Sciatic nerve (tissue), 2 donors: ENCODE measurements at places on chromosomes 6 and 20.

DNA sequence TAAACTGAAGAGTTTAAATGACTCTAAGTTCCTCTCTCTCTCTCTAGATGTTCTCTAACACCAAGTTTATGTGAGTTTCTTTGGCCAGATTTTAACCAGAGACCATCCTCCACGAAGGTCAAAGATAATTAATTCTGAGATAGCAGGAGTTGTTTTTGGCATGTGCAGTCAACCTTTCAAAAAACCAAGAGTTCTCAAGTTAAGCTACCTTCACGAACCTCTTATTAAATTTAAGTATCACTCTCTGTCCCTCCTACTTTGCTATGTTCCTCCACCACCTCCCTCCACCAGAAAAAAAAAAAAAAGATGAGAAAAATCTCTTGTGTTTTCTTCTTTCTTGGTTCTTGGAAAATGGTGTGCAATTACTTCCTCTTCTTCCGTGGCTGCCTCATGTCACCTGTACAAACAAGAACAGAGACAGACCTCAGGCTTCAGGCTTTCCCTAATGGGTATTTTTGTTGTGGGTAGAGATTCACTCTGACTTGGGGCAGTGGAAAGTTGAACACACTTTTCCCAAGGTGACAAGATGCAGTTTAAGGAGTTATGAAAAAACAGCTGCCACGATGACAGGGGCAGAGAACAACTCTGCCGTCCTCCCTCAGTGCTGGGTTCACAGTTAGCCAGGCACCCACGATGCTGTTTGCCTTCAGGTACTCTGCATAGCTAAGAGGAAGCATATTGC is 64.3 kb downstream of the ADTRP start:
- no peak for DNase-seq

- no peak for DNase-seq
These were observed 24.9 kb downstream of the SLC22A23 start for GRCh38 chr6:3431994-3432393.

DNA sequence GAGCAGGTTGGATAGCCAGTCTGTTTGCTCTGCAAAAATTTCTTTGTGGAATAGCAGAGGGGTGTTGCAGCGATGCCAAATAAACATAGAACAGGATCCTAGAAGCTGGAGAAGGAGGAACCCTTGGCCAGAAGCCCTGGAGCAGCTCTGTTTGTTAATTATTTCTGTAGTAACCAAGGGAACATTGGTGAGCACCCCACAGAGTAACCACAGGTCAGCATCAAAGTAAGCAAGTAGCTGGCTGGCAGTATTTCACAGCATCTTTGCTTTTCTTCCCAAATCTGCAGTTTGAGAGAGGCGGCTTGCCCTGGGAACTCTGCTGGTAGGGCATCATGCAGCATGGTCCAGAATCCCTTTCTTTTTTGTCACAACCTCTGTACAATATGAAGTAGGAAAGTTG is 12.7 kb upstream of the APMAP start:
- DNase-seq: peak; percentile 31

- no peak for DNase-seq
These were observed 137.5 kb upstream of the AGPAT4 start for GRCh38 chr6:161411265-161411944.

- DNase-seq: no peak
These were observed 220.7 kb downstream of the UST start for GRCh38 chr6:148967541-148967956.

- no peak for DNase-seq
These were observed 7.0 kb downstream of the DNAAF9 start for GRCh38 chr20:3400260-3401155.

DNA sequence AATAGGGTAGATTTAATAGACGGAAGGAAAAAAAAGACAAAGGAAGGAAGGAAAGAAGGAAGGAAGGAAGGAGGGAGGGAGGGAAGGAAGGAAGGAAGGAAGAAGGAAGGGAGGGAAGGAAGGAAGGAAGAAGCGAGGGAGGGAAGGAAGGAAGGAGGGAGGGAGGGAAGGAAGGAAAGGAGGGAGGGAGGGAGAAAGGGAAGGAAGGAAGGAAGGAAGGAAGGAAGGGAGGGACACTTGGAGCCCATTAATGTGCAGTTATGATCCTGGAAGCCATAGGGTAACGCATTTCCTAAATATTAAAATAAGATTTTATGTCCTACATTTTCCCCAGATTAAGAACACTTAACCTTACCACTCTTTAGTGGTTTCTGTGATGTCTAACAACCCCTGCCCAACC is 465.7 kb downstream of the ADGRB3 start:
- DNase-seq: no peak

- peak; percentile 60 for DNase-seq
These were observed 628 bp downstream of the RBM24 start for GRCh38 chr6:17281497-17282481.

GRCh38 chr6:157343732-157344131 is 20.4 kb upstream of the TMEM242 start:
- DNase-seq: no peak

DNA sequence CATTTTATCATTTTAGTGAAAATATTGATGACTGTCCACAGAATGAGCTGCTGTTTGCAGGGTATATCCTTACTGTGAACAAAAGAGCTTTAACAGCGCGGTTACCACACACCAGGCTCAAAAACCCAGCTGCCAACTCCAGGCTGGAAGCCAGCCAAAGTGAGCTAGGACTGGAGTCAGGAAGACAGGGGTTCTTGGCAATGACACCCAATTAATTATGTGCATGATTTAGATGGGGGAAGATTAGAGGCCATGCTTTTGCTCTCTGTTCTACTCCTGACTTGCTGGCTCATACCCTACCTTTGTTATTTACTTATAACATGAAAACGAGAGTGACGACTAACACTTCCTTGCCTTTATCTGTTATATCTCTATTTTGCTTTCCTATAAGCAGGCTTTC is 128.9 kb upstream of the SHLD1 start:
- DNase-seq: no peak

DNA sequence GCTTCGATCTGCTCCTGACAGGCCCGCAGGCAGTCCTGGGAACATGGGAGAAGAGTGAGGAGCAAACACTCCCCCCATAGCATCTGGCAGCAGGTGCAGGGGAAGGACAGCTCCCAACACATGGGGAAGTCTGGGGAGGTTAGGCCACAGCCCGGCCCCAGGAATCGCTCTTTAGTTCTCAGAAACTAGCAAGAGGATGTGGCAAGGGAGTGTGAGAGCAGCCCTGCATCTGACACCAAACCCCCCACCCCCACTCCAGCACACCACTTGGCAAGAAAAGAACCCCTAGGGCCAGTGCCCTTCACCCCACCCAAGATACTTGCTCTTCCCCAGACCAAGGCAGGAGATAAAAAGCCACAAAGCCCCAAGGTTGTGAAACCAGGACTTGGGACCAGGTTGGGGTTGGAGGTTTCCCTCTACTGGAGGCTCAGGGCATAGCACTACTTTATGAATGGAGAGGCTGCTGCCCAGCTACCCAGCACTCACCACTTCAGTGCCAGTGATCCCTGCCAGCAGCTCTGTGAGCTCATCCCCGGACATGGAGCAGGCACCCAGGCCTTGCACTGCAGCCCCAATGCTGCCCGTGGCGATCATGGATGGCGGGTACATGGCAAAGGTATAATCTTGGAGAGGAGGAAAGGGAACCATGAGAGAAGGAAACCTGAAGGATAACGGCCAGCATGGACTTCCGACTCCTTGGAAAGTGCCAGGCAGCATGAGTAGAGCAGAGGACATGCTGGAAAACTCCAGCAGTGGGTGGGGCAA is 5.4 kb downstream of the CCND3 start:
- DNase-seq: peak; percentile 69

DNA sequence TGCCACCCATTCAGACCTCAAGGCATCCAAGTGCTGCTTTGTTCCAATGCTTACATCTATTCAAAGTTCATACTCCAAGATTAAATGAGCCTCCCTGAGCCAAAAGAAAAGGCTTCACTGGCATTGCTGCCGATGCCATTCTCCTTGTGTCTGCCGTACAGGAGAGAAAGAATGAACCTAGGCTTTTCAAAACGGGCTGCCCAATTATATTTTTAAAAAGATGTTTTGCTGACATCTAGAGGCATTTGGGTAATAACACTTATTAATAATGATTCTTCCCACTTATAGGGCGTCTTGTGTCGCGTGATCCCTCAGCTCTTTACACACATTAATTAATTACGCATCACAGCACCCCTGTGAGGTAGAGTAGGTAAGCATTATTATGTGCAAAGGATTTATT is 545.6 kb downstream of the PKHD1 start:
- DNase-seq: no peak

DNA sequence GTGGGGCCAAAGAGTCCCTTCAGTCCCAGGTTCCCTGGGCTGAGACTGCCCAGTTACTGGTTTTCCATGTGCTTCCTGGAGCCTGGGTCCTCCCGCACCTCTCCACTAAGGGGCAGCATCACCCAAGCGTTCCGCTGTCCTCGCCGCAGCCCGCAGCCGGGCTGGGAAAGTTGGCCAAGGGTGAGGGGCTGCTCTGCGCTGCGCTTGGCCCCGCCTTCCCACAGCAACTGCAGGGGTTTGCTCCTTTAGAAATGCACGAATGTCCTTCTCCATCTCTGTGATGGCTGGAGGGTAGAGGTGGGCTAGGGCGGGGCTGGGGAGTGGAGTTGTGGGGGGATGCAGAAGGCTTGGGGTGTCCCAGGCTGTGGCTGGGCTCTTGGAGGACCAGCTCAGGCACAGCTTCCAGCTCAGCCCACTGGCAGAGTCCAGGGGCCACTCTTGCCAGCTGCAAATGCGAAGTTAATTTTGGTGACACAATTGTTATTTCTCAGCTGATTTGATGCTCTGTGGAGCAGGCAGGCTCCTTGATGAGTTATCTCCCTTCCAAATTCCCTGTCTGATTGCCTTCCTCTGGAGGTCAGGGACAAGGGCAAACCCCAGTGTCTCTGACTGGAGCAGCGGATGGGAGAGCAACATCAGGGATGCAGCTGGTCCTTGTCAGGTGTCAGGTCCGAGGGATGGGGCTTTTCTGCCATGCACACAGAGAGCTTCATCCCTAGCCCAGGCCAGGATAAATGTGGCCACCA is 63.2 kb downstream of the NOL4L start:
- peak; percentile 80 for DNase-seq
